Stimulated activated CD4-positive, alpha-beta T cell treated with anti-CD3 and anti-CD28 coated beads, Interleukin-1b, Interleukin-23, amount 100 ng/mL, for 24 hours (primary cell): ENCODE measurements at places on chromosomes 3 and 15.

- DNase-seq: no peak
Measured at GRCh38 chr15:91566141-91566540, 287.4 kb upstream of the SLCO3A1 start.

- no peak for DNase-seq
Measured at GRCh38 chr15:81056304-81056703, 55.6 kb downstream of the TLNRD1 start.

GRCh38 chr15:27222479-27222878 is 251.5 kb downstream of the GABRG3 start:
- DNase-seq: no peak

DNA sequence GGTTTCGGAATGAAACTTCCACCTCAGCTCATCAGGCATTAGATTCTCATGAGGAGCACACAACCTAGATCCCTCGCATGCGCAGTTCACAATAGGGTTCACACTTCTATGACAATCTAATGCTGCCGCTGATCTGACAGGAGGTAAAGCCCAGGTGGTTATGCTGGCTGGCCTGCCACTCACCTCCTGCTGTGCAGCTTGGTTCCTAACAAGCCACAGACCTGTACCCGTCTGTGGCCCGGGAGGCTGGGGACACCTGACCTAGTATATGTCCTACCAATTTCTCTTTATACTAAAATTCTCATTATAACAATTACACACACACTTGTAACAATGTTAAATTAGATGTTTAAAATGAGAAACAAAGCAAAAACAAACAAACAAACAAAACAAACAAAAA is 172.2 kb downstream of the SLC9A9 start:
- DNase-seq: no peak

DNA sequence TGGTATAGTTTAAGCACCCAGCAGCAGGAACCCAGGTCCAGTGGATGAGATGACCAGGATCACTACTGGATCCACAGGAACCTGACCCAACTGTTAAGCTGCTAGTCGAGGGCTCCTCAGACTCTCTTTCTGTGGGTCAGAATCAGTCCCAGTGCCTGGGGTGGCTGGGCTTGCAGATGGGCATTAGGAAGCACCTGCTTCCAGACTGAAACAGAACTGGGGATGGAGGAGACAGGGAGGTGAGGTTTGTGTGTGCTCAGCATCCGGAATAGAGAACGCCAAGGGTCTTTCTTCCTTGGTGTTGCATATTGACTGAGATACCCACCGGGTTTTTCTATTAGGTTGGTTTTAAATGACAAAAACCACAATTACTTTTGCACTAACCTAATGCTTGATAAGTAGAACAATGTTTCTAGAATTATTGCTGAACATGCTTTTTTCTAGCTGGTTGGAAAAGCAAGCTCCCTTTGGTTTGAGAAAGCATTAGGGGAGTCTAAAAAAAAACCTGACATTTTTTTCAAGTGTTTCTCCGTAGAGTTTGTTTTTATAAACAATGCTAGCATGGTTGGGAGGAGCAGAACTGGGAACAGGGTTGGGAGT is 779 bp downstream of the ST3GAL6 start:
- DNase-seq: no peak

GRCh38 chr15:27538325-27538724 is 560.8 kb downstream of the OCA2 start:
- DNase-seq: no peak

- DNase-seq: no peak
Measured at GRCh38 chr3:4986175-4986781, 7.0 kb downstream of the BHLHE40 start.

DNA sequence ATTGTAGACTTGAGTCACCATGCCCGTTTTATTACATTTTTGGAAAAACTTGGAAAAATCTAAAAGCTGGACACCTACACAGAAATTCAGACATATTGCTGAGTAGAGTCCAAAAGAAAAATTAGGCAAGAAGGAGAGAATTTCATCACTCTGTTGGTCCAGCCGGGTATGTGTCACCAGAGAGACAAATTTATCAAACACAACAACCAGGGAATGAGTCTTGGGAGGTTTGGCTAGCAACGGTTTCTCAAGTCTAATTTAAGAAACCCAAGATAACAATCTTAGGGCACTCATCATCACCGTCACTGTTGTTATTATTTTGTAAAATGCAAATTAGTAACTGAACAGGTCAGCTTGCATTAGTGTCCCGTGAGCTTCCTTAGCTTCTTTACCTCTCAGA is 197.5 kb upstream of the C2CD4B start:
- no peak for DNase-seq

DNA sequence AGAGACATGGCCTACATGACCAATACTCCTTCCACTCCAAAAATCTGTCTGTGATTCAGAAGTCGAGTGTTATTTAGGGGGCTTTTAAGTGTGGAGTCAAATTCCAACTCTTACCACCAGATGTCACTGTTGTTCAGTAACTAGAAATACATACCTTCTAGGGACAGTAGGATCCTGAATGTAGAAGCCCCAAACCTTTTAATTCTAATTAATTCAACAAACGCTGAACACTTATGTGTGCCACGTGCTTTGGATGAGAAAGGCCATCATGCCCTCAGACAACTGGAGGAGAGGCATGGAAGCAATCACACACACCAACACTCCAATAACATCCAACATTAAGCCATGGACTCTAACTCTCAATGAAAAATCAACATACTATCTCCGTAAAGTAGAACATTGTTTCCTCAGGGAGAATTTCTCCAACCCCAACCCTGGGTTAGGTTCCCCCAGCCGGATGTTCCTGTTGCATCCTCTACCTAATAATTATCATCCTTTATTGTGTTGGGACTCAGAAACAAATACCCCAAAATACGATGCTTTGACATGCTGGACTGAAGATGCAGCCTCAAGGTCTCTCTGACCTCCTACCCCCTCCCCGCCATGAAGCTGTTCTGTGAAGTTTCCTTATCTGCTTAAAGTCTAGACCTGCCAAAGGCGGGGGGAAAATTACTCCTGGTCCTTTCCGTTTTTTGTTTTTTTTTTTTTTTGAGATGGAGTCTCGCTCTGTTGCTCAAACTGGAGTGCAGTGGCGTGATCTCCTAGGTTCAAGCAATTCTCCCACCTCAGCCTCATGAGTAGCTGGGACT is 8.0 kb upstream of the CCDC13 start:
- no peak for DNase-seq

DNA sequence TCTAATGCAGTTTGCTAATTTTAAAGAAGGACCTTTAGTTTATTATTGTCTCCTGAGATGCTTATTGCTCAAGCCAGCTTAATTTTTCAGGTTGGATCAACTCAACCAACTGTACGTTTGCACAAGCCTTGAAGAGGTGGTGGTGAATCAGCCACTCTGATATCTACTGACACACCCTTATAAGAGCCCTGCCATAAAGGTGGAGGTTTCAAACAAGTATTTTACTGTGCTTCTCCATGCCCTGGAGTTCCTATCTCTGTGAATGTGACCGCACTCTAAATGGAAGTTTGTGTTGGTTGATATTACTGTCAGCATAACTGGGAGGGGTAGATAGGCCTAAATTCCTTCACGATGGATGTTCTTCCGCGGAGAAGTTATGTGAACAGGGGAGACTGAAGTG is 297.3 kb upstream of the UBE2E1 start:
- no peak for DNase-seq

- no peak for DNase-seq
Measured at GRCh38 chr3:146594843-146595482, 10.2 kb downstream of the PLSCR5 start.

GRCh38 chr15:87954793-87955192 is 301.7 kb downstream of the NTRK3 start:
- no peak for DNase-seq

DNA sequence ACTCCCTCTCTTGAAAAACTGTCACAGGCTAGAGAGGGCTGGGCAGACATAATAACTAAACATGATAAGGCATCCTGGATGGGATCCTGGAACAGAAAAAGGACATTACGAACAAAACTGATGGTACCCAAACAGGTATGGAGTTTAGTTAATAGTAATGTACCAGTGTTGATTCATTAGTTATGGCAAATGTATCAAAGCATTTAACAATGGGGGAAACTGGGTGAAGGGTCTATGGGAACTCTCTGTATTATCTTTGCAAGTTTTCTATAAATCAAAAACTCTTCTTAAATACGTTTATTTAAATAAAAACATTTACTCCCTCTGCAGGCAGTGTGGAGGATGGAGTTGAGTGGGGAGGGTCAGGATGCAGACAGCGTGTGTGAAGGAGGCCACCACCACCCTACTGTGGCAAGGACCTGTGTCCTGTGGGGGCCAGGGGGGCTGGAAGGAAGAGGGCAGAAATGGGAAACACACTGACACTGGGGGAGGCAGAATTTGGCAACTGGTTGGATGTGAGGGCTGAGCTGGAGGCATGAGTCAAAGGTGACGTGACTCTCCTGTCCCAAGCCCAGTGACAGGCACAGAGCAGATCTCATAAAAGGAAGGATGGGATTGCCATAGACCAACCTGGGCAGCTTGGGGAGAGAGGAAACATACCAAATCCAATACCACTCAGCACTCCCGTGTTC is 59.6 kb upstream of the ITGA11 start:
- DNase-seq: no peak

- no peak for DNase-seq
Measured at GRCh38 chr3:71050538-71051258, 532.8 kb downstream of the FOXP1 start.

GRCh38 chr3:18153571-18154173 is 271.5 kb downstream of the SATB1 start:
- no peak for DNase-seq
